LHCN-M2 (cell line): ENCODE measurements at places on chromosomes 4 and X.

DNA sequence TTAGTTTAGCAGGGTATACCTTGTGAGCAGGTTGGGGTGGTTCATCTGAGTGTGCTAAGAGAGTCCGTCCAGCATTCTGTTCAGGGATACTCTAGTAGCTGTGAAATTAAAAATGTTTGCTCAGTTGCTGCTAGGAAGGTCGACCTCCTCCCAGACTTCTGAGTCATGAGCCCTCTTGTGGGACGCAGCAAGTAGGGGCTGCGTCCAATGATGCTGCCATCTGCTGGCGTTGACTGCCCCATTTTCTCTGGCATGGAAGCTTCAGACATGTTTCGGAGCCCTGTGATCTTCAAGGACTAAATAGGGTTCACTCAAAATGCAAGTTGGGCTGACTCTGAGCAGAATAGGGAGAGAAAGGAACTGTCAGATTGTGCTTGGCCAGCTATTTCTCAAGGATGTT is 201.0 kb upstream of the ARSJ start:
- DNase-seq = peak; percentile 84

DNA sequence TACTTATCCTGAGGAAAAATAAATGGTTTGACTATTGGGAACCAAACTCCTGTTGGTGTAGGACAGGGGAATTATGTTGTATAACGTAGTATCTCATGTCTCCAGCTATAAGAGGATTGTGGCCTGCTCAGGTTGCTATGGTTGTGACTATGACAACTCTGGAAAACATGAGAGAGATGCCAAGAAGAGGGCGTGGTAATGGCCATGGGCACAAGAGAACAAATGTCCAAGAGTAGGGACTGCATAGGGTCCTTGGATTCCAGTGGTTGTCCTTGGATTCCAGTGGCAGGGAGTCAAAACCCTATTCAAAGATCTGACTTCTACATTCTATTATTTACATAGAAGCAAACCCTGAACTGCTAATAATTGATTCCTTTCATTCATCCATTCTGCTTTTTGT is 6.8 kb upstream of the MOB1B start:
- DNase-seq = peak; percentile 59

DNA sequence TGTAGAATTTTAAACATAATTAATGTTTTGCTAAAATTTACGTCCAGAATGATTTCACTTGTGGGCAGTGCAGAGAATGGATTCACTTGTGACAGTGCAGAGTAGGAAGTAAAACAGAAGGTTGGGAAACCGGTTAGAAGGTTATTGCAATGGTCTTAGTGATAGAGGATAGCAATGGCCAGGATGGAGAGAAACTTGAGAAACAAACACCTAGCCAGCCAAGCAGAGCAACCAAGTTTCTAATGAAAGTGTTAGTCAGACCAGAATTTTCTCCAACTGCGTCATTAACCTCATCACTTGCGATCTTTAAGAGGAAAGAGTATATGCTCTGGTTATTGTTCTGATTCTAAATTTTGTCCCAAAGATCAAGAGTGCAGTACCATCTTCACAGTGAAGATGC is 50.0 kb upstream of the TBC1D9 start:
- no peak for DNase-seq

GRCh38 chrX:15903186-15903681 is 48.6 kb upstream of the AP1S2 start:
- DNase-seq = peak; percentile 44
